ENCODE measurements at places on chromosomes 6 and 20. TPM values are rescaled to one million over a fixed set of nuclear protein-coding genes. Genes with fewer than 3 reads are reported as not detected.

DNA sequence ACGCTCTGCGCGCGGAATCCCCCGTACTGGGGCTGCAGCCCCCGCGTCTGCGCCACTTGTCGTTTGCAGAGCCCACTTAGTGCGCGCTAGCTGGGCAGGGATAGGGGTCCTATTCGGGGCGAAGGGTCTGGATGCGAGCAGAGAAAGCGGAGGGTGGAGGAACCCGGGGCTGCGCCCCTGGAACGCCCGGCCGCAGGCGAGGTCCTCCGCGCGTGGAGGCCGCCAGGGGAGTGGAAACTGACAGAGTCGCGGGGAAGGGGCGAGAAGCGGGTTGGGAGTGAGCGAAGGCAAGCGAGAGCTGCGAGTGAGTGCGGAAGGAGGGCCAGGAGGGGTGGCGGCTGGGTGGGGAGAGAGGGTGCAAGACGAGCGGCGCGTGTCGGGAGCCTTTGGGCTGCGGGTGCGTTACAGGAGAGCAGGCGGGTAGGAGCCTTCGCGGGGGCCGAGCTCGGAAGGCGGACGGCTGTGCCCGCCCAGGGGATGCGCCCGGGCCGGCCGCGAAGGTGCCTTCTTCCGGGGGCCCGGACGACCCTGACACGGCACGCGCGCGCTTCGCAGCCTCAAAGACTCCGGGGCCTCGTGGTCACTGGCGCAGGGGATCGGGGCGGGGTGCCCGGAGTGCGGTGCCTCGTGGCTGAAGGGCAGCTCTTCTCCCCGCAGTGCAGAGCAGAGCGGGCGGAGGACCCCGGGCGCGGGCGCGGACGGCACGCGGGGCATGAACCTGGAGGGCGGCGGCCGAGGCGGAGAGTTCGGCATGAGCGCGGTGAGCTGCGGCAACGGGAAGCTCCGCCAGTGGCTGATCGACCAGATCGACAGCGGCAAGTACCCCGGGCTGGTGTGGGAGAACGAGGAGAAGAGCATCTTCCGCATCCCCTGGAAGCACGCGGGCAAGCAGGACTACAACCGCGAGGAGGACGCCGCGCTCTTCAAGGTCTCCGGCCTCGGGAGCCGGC lies 1.2 kb downstream of the IRF4 start:
- H3K27me3 ChIP-seq = no peaks in the 10 kb centered on the region
- peak overlapping the region; percentile 80 for H3K4me3 ChIP-seq
- peak; percentile 28 for DNase-seq
- no peak overlapping the region for H3K27ac ChIP-seq
- peaks cover 13% of the 10 kb centered on the region for H3K36me3 ChIP-seq

- H3K27me3 ChIP-seq = no peaks in the 10 kb centered on the region
- no peak overlapping the region for H3K4me3 ChIP-seq
- H3K4me1 ChIP-seq = peaks cover 17% of the 10 kb centered on the region
- no peak for DNase-seq
Measured at GRCh38 chr6:33720998-33721397, 9.5 kb upstream of the UQCC2 start.

GRCh38 chr6:104928141-104928540 lies 28.8 kb upstream of the LIN28B start:
- H3K4me3 ChIP-seq = no peak overlapping the region
- H3K4me1 ChIP-seq = no peaks in the 10 kb centered on the region

DNA sequence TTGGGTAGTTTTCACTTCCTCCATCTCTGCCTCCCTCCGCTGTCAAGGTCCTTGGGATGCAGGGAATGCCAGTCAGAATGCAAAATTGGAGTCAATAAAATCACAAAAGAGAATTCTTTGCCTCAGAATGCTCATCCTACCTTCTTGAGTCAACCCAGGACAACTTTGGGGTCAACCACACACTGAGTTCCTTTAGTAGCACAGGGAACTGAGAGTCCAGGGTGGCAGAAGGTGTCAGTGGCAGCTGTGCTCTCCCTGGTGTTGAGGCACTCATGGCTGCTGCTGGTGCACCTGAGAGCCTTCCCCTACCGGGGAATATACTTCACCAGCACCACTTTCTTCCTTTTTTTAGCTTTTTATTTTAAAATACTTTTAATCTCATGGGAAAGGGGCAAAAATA lies 829 bp upstream of the NOTCH4 start:
- H3K27me3 ChIP-seq = no peaks in the 10 kb centered on the region
- H3K27ac ChIP-seq = no peak overlapping the region
- H3K4me3 ChIP-seq = no peak overlapping the region
- no peaks in the 10 kb centered on the region for H3K36me3 ChIP-seq
- DNase-seq = no peak

GRCh38 chr6:5469101-5469846 lies 208.0 kb downstream of the FARS2 start:
- H3K27ac ChIP-seq = no peak overlapping the region
- H3K4me3 ChIP-seq = no peak overlapping the region
- no peaks in the 10 kb centered on the region for H3K4me1 ChIP-seq
- H3K27me3 ChIP-seq = no peaks in the 10 kb centered on the region
- no peak for DNase-seq
- H3K36me3 ChIP-seq = no peaks in the 10 kb centered on the region

DNA sequence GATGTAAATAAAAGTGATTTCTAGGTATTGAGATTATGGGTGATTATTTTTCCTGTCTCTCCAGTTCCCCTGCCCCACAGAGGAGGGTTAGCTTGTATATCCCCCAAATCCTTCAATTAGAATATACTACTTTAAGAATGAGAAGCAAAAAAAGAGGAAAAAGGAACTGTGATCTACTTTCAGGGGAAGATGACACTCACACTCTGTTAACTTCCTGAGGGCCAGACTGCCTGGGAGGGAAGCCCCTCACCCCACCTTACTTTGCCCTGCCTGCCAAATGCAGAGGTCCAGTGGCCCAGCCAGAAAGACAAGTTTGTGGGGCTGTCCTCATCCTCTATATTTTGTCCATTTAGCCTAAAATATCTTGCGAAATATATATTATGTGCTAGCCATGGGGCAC lies 9.2 kb upstream of the LY86 start:
- H3K27me3 ChIP-seq = no peaks in the 10 kb centered on the region
- no peak for DNase-seq
- H3K36me3 ChIP-seq = no peaks in the 10 kb centered on the region
- no peak overlapping the region for H3K27ac ChIP-seq

DNA sequence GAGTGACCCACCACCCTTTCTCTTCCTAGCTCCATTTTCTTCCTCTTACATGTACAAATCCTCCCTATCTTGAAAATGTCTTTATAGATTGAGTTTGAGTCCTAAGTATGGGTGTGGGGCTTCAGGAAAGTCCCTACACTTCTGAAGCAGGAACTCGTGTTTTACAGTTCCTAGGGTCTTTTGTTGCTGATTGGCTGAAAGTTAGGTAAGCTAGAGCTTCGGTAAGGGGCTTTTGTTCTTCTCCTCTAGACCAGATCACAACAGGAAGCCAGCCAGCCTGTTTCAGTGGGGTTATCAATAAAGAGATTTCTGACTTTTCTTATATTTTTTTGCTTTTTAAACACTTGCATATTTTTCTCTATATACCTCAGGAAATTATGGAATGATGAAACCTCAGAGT lies 51.3 kb downstream of the CNR1 start:
- no peaks in the 10 kb centered on the region for H3K4me1 ChIP-seq
- H3K27ac ChIP-seq = no peak overlapping the region
- no peak for DNase-seq
- no peak overlapping the region for H3K4me3 ChIP-seq
- no peaks in the 10 kb centered on the region for H3K36me3 ChIP-seq
- H3K27me3 ChIP-seq = no peaks in the 10 kb centered on the region

DNA sequence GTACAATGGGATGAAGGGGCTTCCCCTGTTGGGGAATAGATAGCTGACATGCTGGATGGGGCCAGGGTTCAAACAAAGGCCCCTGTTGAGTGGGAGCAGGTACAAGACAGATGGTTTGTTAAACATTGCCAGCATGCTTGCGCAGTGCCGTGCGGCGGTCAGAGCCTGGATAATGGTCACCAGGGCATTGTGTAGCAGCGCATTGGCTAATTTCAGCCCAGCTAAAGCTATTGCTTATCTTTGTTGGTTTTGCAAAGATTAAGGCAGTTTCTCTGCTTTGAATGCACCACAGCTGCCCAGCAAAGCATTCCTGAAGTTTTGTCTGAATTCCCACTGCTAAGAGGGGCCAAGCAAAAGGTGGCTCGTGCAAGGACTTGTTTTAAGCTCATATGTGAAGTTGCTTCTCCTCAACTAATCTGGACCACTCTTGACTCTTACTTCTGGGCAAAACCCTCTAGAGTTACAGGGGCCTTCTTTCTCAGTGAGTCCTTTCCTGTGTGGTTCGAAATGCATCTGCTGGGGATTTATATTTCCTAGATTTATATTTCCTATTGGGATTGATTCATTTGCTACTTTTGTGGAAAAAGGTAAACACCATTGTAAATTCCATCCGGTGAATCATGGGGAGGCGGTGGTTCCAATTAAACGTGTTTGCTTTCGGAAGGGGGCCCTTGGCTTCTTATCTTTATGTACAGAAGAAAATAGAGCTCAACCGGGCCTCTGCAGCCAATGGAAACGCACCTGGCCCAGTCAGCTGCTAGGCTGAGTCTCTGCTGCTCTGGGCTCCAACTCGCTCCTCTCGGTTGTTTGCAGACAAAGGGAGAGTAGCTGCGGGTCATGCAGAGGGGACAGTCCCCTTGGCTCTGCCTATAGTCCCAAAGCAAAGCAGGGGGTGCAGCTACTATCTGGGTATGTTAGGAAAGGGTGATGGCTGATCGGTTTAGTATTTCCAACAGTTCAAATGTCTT lies 72.1 kb downstream of the FOXA2 start:
- no peaks in the 10 kb centered on the region for H3K4me1 ChIP-seq
- H3K27ac ChIP-seq = no peak overlapping the region
- no peak for DNase-seq
- no peak overlapping the region for H3K4me3 ChIP-seq
- no peaks in the 10 kb centered on the region for H3K36me3 ChIP-seq
- H3K27me3 ChIP-seq = no peaks in the 10 kb centered on the region

- no peaks in the 10 kb centered on the region for H3K27me3 ChIP-seq
- no peaks in the 10 kb centered on the region for H3K4me1 ChIP-seq
- H3K27ac ChIP-seq = no peak overlapping the region
- no peaks in the 10 kb centered on the region for H3K36me3 ChIP-seq
- no peak for DNase-seq
Measured at GRCh38 chr6:50333696-50334095, 284.0 kb upstream of the DEFB112 start.

DNA sequence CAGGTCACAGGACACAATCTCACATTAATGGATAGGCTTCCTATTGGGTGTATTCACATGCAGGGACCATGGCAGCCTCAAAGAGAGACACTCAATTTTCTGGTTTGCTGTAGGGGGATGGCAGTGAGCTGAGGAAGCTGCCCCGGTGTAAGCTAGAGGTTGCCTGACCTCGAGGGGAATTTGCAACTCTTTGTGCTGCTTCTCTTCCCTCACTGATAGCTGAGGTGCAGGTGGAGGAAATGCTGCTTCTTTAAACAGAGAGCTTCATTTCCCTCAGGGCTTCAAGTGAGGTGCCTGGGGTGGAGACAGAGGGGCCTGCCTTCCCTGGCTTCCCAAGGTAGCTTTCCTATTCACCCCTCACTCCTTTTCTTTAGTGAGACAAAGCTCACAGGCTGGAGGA lies 151.9 kb downstream of the CD83 start:
- H3K4me1 ChIP-seq = peaks cover 24% of the 10 kb centered on the region
- DNase-seq = no peak
- no peak overlapping the region for H3K4me3 ChIP-seq
- no peaks in the 10 kb centered on the region for H3K27me3 ChIP-seq
- no peak overlapping the region for H3K27ac ChIP-seq

DNA sequence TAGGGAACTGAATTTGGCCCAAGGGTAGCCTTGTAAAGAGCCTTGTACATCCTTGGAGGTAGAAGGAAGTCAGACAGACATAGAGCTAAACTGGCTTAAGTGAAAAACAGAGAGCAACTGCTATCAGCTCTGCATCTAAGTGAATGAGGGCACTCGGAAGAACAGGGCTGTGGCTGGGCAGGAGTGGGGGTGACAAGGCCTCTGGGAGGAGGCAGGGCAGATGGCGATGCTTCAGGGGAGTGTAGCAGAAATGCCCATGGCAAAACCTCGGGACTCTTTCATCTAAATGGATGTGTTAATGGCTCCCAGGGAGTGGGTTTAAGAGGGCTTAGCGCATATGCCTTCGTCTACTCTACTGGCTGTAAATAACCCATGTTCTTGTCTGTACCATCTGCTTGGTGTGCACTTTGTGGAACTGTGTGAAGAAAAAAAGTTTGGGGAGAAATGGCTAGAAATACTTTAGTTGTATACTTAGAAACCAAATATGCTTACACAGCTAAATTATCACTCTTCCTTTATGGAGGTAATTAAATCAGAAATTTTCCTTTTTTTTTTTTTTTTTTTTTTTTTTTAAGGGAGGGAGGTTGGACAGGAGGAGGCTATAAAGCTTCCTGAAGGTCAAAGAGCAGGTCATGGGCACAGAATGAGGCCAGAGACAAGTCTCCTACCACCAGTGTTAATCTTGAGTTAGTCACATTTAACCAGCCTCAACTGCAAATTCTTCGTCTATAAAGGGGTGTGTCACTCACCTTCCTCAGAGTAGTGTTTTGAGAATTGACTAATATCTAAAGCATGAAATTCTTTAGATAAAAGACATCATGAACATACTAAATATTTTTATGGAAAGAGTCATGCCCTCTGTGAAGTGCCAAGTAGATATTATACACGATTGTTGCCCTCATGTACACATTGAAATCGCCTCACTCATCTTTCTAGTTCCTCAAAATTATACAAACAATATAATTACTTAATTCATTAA lies 60.9 kb downstream of the FYN start:
- no peak overlapping the region for H3K4me3 ChIP-seq
- no peak for DNase-seq
- H3K27me3 ChIP-seq = no peaks in the 10 kb centered on the region
- H3K27ac ChIP-seq = no peak overlapping the region

The SYCP2L gene
- 0.36 TPM for total RNA-seq

The SNX3 gene
- total RNA-seq = 40.8 TPM

The NRM gene
- total RNA-seq = 3.8 TPM

The FAM209B gene
- total RNA-seq = 3.1 TPM

The PKIB gene
- 1.1 TPM for total RNA-seq

The FILIP1 gene
- total RNA-seq = not detected

The TBCC gene
- 68.3 TPM for total RNA-seq

The LIN28B gene
- not detected for total RNA-seq

All from CD4-positive, alpha-beta T cell (primary cell).